Epithelial cell of prostate (primary cell): ENCODE measurements at places on chromosomes 2 and 18.

- no peak for DNase-seq
These were observed 317.8 kb upstream of the FANCL start for GRCh38 chr2:58558881-58559280.

GRCh38 chr2:54940723-54941122, 109.5 kb downstream of the RTN4 start:
- DNase-seq: no peak

- no peak for DNase-seq
These were observed 17.0 kb downstream of the BABAM2 start for GRCh38 chr2:27907547-27907946.

GRCh38 chr2:11582862-11583752, 49.3 kb downstream of the GREB1 start:
- DNase-seq: no peak

- DNase-seq: no peak
These were observed 52.4 kb upstream of the B3GNT7 start for GRCh38 chr2:231343006-231343710.

DNA sequence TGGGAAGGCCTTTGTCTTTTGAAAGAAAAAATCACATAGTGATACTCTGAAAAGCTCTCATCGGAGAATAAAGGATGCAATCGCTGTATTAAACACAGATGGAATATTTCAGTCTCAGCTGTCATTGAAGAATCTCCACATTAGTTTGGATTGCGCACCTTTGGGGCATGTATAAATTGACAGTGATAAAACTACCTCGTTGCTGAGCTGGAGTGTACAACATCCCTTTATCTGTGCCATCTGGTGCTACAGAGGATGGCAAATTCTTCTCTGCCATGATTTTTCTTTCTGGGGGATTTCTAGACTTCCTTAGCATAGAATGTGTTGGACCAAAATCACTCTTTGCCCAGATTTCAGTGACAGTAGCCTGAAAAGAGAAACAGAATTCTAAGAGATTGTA, 185.3 kb downstream of the PARD3B start:
- DNase-seq: no peak

GRCh38 chr2:169366066-169366465, 3.7 kb upstream of the LRP2 start:
- no peak for DNase-seq

DNA sequence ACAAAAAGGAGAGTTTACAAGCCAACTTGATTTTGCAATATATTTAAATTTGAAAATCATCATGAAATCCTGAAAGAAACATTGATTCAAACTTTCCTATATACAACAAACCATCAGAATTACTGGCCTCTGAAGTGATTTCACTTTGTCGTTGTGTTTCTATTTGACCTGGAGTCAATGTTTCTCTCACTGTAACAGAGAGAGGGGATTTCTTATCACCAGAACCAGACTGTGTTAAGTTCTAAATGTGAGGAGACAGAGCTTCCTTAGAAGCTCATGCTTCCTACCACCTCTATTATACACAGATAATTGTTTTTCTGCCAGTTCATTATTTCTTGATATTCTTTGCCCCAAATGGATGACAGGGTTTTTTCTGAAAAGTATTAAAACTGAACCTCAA, 245.0 kb upstream of the RND3 start:
- DNase-seq: no peak

- DNase-seq: no peak
These were observed 593 bp downstream of the ZNF514 start for GRCh38 chr2:95158891-95159619.

DNA sequence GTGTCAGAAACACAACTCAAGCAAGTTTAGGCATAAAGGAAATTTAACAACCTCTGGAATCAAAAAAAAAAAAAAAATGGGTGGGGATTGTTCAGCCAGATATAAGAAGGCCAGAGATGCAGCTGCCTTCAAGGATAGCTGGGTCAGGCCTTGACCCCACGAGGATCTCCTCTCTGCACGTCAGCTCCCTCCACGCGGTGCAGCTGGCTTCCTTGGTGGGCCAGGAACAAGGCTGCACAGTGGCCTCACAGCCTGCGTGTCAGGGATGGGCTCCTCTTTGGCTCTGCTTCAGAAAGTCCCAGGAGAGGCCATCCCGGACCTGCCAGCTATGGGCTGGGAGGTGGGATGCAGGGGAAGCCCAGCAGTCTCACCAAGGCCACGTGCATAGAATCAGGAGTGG, 55.5 kb downstream of the TIMM21 start:
- no peak for DNase-seq

GRCh38 chr2:101081375-101081907, 69.7 kb downstream of the TBC1D8 start:
- no peak for DNase-seq

- no peak for DNase-seq
These were observed 217.3 kb upstream of the HS6ST1 start for GRCh38 chr2:128535953-128536352.

- no peak for DNase-seq
These were observed 1231.2 kb upstream of the CELF4 start for GRCh38 chr18:38796762-38797161.

- no peak for DNase-seq
These were observed 417.1 kb downstream of the HRH4 start for GRCh38 chr18:24877546-24877945.

DNA sequence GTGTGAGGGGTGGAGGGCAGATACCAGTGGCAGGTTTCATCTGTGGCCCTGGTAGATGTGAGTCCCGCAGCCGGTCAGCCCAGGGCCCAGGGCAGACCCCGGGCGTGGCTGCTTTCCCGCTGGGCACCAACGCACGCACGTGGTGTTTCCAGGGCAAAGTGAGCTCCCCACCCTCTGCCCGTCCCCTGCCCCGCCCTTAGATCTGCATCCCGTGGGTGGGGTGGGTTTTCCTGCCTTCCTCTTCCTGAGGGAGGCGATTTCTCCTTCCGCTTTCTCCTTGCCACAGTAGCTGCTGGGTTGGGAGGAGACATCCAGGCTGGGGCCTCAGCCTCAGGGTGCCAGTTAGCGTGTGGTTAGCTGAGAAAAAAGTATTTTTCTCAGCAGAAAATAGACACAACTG, 49.6 kb downstream of the ODC1 start:
- DNase-seq: no peak

DNA sequence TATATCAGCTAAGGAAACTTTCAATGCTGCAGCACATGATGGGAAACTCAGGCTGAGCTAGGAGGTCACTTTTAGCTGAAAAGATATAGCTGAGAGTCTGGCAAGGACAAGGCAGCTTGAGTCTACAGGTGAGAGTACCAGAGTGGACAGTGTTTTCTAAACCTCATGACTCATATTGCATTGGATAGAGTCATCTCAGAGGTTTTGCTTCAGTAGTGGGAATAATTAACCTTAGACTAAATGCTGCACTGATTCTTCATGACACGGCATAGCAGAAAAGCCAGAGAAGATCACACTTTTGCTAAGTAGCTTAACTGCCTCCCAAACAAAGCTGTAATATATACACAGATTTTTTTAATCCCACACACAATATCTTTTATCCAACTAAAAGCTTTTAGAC, 865.0 kb upstream of the CDH2 start:
- DNase-seq: no peak

GRCh38 chr18:4987452-4988405, 209.3 kb downstream of the AKAIN1 start:
- DNase-seq: no peak

- no peak for DNase-seq
These were observed 65.0 kb downstream of the ZNF407 start for GRCh38 chr18:74662622-74663021.
